M059J (cell line): ENCODE measurements at places on chromosomes 13 and 19.

DNA sequence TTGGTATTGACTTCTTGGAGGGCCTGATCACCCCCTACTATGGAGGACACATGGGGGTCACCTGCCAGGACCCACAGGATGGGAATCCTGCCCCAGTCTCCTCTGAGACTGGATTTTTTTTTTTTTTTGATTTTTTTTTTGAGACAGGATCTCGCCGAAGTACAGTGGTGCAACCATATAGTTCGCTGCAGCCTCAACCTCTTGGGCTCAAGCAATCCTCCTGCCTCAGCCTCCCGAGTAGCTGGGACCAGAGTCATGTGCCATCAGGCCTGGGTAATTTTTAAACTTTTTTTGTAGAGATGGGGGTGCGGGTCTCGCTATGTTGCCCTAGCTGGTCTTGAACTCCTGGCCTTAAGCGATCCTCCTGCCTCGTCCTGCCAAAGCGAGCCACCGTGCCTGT, 14.2 kb upstream of the ADGRE5 start:
- DNase-seq = no peak

DNA sequence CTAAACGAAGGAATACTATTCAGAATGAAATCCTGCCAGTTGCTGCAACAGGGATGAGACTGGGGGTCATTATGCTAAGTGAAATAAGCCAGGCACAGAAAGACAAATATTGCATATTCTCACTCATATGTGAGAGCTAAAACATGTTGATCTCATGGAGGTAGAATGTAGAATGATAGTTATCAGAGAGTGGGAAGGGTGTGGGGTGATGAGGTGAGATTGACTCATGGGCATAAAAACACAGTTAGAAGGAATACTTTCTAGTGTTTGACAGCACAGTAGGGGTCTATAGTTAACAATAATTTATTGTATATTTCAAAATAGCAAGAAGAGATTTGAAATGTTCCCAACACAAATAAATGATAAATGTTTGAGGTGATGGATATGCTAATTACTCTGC, 7.8 kb upstream of the OR7C2 start:
- DNase-seq = no peak

DNA sequence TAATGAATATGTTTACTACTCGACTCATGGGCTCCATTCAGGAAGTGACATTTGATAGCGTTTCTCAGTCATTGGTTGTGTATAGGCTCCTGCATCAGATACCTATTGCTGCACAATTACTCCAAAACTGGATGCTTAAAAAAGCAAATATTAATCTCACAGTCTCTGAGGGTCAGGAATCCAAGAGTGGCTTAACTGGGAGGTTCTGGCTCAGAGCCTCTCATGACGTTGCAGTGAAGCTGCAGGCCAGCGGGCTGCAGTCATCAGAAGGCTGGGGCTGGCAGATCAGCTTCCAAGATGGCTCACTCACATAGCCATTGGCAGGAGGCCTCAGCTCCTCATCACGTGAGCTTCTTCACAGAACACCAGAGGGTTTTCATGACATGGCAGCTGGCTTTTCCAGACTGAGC, 525.1 kb upstream of the NBEA start:
- peak; percentile 72 for DNase-seq

DNA sequence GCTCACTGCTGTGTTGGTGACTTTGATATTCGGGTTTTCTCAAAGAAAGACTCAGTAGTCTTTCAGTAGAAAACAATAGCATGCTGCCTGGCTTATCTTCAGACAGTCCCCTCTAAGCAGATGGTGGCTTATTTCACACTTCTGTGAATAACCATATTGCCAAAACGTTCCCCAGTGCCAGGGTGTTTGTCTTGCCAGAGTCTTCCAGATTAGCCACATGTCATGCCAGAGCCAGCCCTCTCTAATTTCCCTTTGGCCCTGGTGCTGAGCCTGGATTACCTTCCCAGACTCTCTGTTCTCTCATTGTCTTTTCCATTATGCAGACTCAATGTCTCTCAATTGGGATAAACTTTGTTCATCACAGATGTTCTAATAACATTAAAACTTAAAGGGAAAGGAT, 488.0 kb upstream of the ATXN8OS start:
- DNase-seq = no peak

GRCh38 chr13:37929308-37929707, 59.7 kb upstream of the TRPC4 start:
- DNase-seq = peak; percentile 7
